ENCODE measurements at places on chromosomes 11 and 22. TPM values are rescaled to one million over a fixed set of nuclear protein-coding genes. Genes with fewer than 3 reads are reported as not detected.

The PAX6 gene
- total RNA-seq: not detected

The SLC22A8 gene
- total RNA-seq: not detected

The BBS1 gene
- total RNA-seq: 51.5 TPM

The RAPSN gene
- 0.64 TPM for total RNA-seq

The CDC45 gene
- not detected for total RNA-seq

The ZNRD2 gene
- 59.4 TPM for total RNA-seq

The C11orf42 gene
- not detected for total RNA-seq

The OR2AG2 gene
- 0.44 TPM for total RNA-seq

The RBFOX2 gene
- 85.5 TPM for total RNA-seq

The FGF3 gene
- not detected for total RNA-seq

The SCARF2 gene
- total RNA-seq: 14.7 TPM

The CDPF1 gene
- 16.6 TPM for total RNA-seq

The POU2AF3 gene
- 1.4 TPM for total RNA-seq

The BDNF gene
- not detected for total RNA-seq

All from breast epithelium (tissue), 4 donors.